ENCODE measurements at places on chromosomes 13 and 19. TPM values are rescaled to one million over a fixed set of nuclear protein-coding genes. Genes with fewer than 3 reads are reported as not detected.

DNA sequence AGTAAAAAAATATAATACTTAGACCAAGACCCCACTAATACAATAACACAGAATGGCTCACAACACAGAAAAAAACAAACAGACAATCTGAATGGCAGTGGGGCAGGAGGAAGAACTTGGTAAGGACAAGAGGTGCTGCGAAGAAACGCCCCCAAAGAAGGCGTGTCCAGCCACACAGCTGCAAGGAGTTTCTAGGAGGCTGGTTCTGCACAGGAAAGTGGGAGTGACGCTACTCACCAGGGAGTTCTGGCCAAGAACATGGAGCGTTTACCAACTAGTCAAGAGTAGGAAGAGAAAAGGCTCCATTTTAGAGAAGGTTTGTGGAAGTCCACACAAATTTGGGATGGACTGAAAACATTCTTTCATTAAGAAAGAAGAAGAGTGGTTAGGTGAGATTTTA lies 95.3 kb upstream of the SLC15A1 start:
- DNase-seq = no peak
- no peaks in the 10 kb centered on the region for H3K27me3 ChIP-seq
- peaks cover 4% of the 10 kb centered on the region for H3K4me1 ChIP-seq
- H3K27ac ChIP-seq = no peak overlapping the region
- H3K36me3 ChIP-seq = peaks cover 22% of the 10 kb centered on the region
- H3K4me3 ChIP-seq = no peak overlapping the region

DNA sequence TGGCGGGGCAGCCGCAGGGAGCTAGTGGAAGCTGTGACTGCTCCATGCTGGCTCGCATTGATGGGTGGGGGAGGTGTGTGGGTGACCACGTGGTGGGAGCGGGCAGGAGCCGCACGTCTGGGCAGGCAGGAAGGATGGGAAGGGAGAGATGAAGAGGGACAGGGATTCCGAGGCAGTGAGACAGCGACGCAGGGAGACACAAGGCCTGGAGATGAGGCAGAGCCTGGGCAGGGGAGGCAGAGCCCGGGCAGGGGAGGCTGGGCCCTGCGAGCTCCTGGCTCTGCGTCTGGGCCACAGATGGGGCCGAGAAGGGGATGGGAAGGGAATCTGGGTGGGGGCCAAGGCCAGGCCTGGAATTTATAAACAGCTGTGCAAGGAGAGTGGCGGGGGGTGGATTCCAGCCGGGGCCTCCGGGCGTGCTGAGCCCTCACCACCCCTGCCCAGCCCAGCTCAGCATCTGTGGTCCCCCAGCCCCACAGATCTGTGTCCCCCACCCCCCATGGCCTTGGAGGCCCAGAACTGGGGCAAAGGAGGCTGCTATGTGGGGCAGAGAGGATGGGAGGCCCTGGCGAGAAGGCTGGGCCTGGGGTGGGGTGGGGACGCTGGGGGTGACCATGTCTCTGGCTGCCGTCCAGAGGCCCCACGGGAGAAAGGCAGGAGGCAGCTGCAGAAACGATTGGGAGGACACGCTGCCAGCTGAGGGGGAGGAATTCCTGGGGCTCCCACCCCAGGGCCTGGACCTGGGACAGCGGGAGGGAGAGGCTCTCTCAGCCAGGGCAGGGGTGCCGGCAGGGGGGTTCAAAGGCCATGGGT lies 6.0 kb downstream of the EHD2 start:
- no peaks in the 10 kb centered on the region for H3K27me3 ChIP-seq
- H3K4me1 ChIP-seq = peaks cover 91% of the 10 kb centered on the region
- H3K36me3 ChIP-seq = peaks cover 31% of the 10 kb centered on the region
- H3K4me3 ChIP-seq = peak overlapping the region; percentile 100
- peak overlapping the region; percentile 95 for H3K27ac ChIP-seq

- H3K4me3 ChIP-seq = no peak overlapping the region
- no peaks in the 10 kb centered on the region for H3K27me3 ChIP-seq
- H3K27ac ChIP-seq = peak overlapping the region; percentile 80
Observed at GRCh38 chr19:47735131-47735530, 10.2 kb upstream of the NOP53 start.

DNA sequence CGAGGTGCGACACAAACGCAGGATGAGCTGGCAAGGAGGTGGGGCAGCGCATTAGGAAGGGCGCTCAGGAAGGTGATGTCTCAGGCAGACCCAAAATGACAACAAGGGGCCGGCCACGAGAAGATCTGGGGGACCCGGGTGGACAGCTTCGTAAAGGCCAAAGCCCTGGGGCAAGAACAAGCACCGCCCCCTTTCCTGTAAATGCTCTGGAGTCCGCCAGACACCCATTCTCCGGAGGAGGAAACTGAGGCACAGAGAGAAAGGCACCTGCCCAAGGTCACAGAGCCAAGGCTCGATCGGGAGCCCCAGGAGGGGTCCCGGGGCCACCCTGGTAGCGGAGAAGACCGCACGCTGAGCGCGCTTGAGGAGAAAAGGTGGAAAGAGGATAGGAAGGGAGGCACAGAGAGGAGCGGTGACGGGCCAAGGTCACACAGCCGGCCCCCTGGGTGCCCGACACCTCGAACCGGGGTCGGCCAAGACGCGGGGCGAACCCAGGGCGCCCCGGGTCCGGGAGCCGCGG lies 571 bp downstream of the SAFB2 start:
- H3K36me3 ChIP-seq = peaks cover 18% of the 10 kb centered on the region
- no peaks in the 10 kb centered on the region for H3K27me3 ChIP-seq
- no peak for DNase-seq
- peak overlapping the region; percentile 90 for H3K27ac ChIP-seq
- peak overlapping the region; percentile 100 for H3K4me3 ChIP-seq
- peaks cover 40% of the 10 kb centered on the region for H3K4me1 ChIP-seq

- H3K27me3 ChIP-seq = no peaks in the 10 kb centered on the region
- H3K36me3 ChIP-seq = no peaks in the 10 kb centered on the region
- H3K27ac ChIP-seq = no peak overlapping the region
- H3K4me1 ChIP-seq = peaks cover 16% of the 10 kb centered on the region
Observed at GRCh38 chr13:24228852-24229458, 68.4 kb downstream of the SPATA13 start.

- H3K27ac ChIP-seq = no peak overlapping the region
- H3K27me3 ChIP-seq = peaks cover 31% of the 10 kb centered on the region
- H3K4me1 ChIP-seq = no peaks in the 10 kb centered on the region
- H3K36me3 ChIP-seq = no peaks in the 10 kb centered on the region
Observed at GRCh38 chr19:13615890-13616289, 109.6 kb upstream of the CACNA1A start.

DNA sequence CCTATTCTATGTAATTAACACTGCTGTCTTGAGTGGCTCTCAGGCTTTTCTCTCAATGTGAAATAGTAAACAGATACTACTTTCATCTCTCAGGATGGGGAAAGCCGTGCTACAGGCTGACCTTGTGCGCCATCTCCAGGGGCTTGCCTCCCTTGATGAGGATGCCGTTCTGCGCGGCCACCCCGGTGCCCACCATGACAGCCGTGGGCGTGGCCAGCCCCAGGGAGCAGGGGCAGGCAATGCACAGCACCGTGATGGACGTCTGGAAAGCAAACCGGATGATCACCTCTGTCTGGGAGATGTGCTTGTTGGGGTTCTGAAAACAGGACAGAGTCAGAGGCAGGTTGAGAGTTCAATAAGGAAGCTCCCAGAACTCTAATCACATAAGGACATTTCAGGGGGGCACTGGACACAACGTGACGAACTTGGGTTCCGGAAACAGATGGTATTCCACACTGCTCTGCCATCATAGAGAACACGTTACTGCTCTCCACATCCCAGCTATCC lies 65.0 kb downstream of the ATP7B start:
- no peak overlapping the region for H3K4me3 ChIP-seq
- no peak overlapping the region for H3K27ac ChIP-seq
- peaks cover 27% of the 10 kb centered on the region for H3K36me3 ChIP-seq

DNA sequence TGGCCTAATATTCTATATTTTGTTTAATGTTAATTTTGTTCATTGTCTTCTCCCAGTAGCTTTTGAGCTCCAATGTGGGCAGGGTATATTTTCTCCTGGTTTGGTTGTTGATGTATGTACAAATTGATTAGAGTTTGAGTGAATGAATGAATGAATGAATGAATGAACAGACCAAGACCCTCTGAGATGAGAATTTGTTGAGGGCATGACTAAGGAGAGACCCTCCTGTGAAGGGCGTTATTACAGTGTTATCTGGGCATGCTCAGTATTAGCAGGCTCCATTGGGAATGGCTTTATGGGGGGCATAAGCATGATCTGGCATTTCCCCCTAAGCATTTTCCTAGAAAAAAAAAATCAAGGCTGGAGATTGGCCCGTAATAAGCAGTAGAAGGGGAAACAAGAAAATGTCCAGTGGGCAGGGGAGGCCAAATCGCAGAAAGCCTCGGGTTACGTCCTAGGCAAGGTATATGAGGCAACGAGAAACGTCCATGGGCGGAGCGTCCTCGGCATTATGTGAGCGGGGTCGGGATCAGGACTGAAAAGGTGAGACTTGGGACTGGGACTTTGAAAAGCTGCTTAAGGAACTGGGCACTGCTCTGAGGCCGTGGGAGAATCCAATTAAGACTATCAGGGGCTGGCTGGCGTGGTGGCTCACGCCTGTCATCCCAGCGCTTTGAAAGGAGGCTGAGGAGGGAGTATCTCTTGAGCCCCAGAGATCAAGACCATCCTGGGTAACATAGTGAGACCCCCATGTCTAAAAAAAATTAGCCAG lies 904 bp upstream of the ARHGAP33 start:
- H3K4me3 ChIP-seq = peak overlapping the region; percentile 79
- no peak for DNase-seq
- H3K36me3 ChIP-seq = no peaks in the 10 kb centered on the region
- no peaks in the 10 kb centered on the region for H3K27me3 ChIP-seq

- H3K27me3 ChIP-seq = no peaks in the 10 kb centered on the region
- H3K4me3 ChIP-seq = no peak overlapping the region
- no peak for DNase-seq
- peaks cover 65% of the 10 kb centered on the region for H3K4me1 ChIP-seq
Observed at GRCh38 chr13:37476874-37477273, 121.7 kb downstream of the POSTN start.

GRCh38 chr13:44627441-44627840 lies 51.3 kb upstream of the TSC22D1 start:
- DNase-seq = no peak
- H3K4me1 ChIP-seq = peaks cover 24% of the 10 kb centered on the region
- H3K27ac ChIP-seq = no peak overlapping the region
- H3K27me3 ChIP-seq = no peaks in the 10 kb centered on the region

DNA sequence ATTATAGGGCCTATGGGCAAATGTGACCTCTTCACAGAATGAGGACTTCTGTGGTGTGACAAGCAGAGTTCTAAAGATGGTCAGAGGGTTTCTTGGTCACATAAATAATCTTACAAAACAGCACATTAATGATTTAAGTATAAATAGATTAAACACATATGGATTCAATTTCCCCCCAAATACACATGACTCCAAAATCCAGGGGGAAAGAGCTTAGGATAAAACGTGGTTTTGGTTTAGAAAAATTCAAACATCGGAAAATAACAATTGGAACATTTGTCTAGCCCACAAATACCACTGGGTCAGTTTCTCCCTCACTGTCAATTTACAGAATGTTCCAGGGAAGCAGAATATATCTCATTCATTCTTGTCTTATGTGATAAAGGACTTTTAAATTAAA lies 283.1 kb downstream of the COG6 start:
- H3K36me3 ChIP-seq = no peaks in the 10 kb centered on the region
- no peak overlapping the region for H3K27ac ChIP-seq
- peaks cover 15% of the 10 kb centered on the region for H3K4me1 ChIP-seq
- H3K4me3 ChIP-seq = no peak overlapping the region

DNA sequence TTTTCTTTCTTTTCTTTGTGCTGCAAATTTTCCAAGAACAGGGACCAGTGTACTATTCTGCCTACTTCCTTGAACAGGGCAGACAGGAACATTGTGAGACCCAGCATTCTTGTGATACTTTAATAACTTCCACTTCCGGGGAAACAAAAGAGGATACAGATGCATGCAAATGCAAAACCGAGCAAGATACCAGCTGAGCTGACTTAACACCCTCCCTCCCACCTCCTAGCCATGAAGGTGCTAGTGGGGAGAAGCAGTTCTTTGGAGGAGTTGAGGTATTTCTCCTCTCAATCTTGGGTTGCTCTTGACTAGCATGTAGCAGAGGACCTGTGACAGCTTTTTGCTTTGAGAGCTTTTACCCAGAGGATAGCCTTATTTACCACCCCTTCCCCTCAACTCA lies 111.2 kb downstream of the KLF5 start:
- no peak overlapping the region for H3K4me3 ChIP-seq
- no peak for DNase-seq
- H3K27me3 ChIP-seq = no peaks in the 10 kb centered on the region
- peaks cover 18% of the 10 kb centered on the region for H3K4me1 ChIP-seq

DNA sequence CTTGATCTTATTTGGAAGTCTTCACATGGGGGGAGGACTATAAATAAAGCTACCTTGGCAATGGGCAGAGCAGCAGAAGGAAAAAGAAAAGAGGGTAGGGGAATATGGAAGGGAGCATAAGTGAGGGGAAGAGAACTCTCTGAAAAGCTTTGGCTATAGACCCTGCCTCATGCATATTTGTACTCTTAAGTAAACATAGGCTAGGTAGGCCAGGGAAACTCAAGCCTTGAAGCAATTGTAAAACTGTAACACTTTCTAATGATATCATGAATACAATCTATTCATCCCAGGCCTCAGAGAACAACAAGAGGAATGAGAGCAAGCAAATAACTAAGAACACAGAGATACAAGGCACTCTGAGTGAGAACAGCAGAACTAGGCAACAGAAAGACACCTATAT lies 20.4 kb downstream of the MYCBP2 start:
- no peak overlapping the region for H3K4me3 ChIP-seq
- peaks cover 2% of the 10 kb centered on the region for H3K36me3 ChIP-seq
- H3K27me3 ChIP-seq = no peaks in the 10 kb centered on the region
- DNase-seq = no peak
- H3K27ac ChIP-seq = no peak overlapping the region

ZNF575 gene
- 5.1 TPM for total RNA-seq

F2RL3 gene
- not detected for total RNA-seq

SIGLEC12 gene
- not detected for total RNA-seq

DAZAP1 gene
- total RNA-seq = 81.1 TPM

Data from chondrocyte (in vitro differentiated cells).